ENCODE measurements at places on chromosomes 11 and 22.

GRCh38 chr22:17012267-17012666 is 4.2 kb upstream of the GAB4 start:
- DNase-seq = no peak

- DNase-seq = peak; percentile 3
Measured at GRCh38 chr22:26835929-26836528, 178.6 kb downstream of the MIAT start.

GRCh38 chr11:105960252-105961245 is 61.5 kb downstream of the MSANTD4 start:
- peak; percentile 74 for DNase-seq

- no peak for DNase-seq
Measured at GRCh38 chr22:50190182-50190940, 4.6 kb downstream of the TRABD start.

DNA sequence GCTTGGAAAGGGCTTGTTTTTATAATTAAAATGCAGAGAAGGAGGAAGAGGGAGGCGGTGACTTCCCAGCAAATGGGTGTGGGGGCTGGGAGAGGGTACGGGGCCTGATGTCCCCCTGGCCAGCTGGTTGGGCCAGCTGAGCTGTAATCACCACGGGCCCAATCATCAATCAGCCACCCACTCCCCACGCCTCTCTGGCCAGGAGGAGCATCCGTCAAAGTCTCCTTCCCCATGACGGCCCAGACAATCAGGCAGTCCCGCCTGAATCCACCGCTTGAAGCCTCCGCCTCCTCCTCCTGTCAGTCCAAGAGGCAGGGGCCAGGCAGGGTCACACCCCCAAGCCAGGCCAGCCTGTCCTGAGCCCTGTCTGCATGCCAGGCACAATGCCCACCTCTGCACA is 13.3 kb upstream of the CABP7 start:
- DNase-seq = no peak

DNA sequence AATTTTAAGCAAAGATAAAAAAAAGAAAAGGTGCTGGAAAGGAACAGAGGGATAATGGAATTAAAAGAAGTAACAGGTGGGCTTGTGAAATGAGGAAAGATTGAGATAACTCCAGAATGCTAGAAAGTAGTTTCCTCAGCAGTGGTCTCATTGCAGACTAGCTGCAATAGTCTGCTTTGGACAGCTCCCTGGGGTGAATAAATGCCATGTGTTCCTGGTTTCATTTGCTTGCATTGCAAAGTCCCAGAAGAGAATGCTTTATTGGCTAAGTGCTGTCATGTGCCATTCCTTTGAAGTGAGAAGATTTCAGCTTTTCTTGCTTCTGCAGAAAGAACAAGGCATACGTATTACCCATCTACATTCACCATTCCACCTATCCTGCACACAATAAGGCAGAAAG is 478.8 kb upstream of the RAG2 start:
- no peak for DNase-seq

Measured in NCI-H187 (cell line).